ENCODE measurements at places on chromosomes 3 and 15. TPM values are rescaled to one million over a fixed set of nuclear protein-coding genes. Genes with fewer than 3 reads are reported as not detected.
A peak's percentile ranks its signal among the peaks of the same experiment; 100 is the strongest.

GRCh38 chr15:68693071-68693470, 114.3 kb downstream of the CORO2B start:
- no peaks in the 10 kb centered on the region for H3K4me1 ChIP-seq
- DNase-seq: no peak
- H3K27me3 ChIP-seq: no peaks in the 10 kb centered on the region
- no peak overlapping the region for H3K27ac ChIP-seq
- H3K4me3 ChIP-seq: no peak overlapping the region

GRCh38 chr3:131079086-131079485, 52.4 kb downstream of the NEK11 start:
- H3K27me3 ChIP-seq: no peaks in the 10 kb centered on the region
- no peaks in the 10 kb centered on the region for H3K4me1 ChIP-seq
- H3K4me3 ChIP-seq: no peak overlapping the region
- DNase-seq: no peak
- no peak overlapping the region for H3K27ac ChIP-seq

GRCh38 chr15:83588441-83588840, 65.5 kb upstream of the ADAMTSL3 start:
- H3K4me3 ChIP-seq: no peak overlapping the region
- DNase-seq: no peak
- H3K27me3 ChIP-seq: no peaks in the 10 kb centered on the region
- H3K36me3 ChIP-seq: no peaks in the 10 kb centered on the region
- peaks cover 4% of the 10 kb centered on the region for H3K4me1 ChIP-seq

CYP8B1 gene
- 0.43 TPM for total RNA-seq

DNA sequence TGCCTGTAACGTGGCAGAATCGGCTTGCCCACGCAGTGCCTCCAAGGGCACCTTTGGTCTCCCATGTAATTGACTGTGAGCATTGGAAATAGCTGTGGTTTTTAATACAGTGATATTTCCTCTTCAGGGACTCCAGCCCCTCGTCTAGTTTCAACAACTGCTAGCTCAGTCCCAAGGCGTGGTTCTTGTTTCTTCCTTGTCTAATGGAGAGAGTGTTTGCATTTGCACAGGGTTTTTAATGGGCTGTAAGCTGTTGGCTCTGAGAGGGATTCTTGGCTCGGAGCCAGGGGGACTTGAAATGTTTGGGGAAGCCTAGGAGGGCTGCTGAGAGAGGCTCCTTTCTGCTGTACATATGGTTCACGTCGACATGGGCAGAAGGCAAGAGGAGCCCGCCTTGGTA, 86.2 kb downstream of the THSD4 start:
- H3K36me3 ChIP-seq: no peaks in the 10 kb centered on the region
- no peak overlapping the region for H3K4me3 ChIP-seq
- DNase-seq: no peak
- H3K27ac ChIP-seq: no peak overlapping the region

DNA sequence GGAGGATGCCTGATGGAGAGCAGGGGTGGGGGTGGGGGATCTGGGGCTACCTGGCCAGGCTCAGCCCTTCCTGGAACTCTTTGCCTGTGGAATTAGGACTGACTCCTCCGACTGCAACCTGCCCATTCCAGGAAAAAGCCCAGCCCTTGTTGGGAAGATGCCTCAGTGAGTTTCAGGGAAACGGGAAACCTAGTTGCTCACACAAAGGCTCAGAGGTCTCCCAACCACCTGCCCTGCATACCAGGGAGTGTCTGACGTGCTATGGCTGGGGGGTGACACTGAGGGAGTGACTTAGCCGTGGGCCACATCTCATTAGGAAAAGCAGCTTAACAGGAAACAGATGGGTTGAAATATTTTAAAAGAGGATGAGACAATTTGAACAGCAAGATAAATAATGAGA, 27.9 kb downstream of the CYP8B1 start:
- H3K36me3 ChIP-seq: no peaks in the 10 kb centered on the region
- H3K4me3 ChIP-seq: no peak overlapping the region
- peak overlapping the region; percentile 74 for H3K27ac ChIP-seq
- no peak for DNase-seq

- H3K36me3 ChIP-seq: no peaks in the 10 kb centered on the region
- H3K27ac ChIP-seq: no peak overlapping the region
- no peaks in the 10 kb centered on the region for H3K27me3 ChIP-seq
- no peak for DNase-seq
- no peak overlapping the region for H3K4me3 ChIP-seq
These were observed 120.9 kb downstream of the ADAMTS9 start for GRCh38 chr3:64566859-64567258.

TMEM108 gene
- total RNA-seq: not detected

CSPG4 gene
- total RNA-seq: 258 TPM

INSYN1 gene
- total RNA-seq: 13.0 TPM

GRCh38 chr3:122085673-122086072, 30.5 kb downstream of the CD86 start:
- H3K36me3 ChIP-seq: no peaks in the 10 kb centered on the region
- H3K27ac ChIP-seq: no peak overlapping the region
- no peak for DNase-seq
- no peak overlapping the region for H3K4me3 ChIP-seq
- H3K27me3 ChIP-seq: no peaks in the 10 kb centered on the region

DNA sequence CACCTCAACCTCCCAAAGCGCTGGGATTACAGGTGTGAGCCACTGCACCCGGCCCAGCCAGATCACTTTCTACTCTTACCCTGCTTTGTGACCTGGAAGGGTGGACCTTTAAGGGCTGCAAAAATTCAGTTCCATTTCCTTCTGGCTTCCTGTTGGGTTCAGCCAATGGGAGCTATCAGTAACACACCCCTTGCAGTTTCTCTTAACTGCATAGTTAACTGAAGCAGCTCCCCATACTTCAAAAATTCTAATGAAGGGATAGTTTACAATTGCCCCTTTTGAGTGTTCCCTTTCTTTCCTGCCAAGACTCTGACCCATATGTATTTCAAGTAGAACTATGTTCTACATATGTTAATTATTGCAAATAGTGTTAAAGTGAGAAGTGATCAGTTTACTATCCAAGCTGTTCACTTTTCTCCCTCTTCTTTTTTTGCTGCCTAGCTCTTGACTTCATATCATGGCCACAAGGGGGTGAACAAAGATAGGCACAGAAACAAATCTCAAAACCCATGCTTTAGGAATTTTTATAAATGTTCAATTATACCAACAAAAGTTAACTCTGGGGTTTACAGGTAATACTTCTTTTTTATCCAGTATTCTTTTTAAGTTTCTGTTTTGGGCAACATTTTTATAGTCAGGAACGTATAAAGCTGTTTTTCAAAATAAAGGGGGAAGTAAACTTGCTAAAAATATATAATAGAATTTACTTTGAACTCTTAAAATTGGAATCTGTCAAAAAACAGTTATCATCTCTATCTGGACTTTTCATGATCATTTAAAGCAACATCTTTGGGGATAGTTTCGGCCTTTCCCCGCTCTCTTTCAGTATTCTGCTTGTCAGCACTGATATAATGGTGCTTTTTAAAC, 8.1 kb downstream of the PGBD4 start:
- H3K4me3 ChIP-seq: no peak overlapping the region
- no peaks in the 10 kb centered on the region for H3K36me3 ChIP-seq
- DNase-seq: no peak
- H3K27ac ChIP-seq: no peak overlapping the region

GRCh38 chr3:195268576-195269309, 2.2 kb downstream of the XXYLT1 start:
- no peak overlapping the region for H3K4me3 ChIP-seq
- H3K27ac ChIP-seq: no peak overlapping the region
- DNase-seq: no peak
- no peaks in the 10 kb centered on the region for H3K27me3 ChIP-seq

DNA sequence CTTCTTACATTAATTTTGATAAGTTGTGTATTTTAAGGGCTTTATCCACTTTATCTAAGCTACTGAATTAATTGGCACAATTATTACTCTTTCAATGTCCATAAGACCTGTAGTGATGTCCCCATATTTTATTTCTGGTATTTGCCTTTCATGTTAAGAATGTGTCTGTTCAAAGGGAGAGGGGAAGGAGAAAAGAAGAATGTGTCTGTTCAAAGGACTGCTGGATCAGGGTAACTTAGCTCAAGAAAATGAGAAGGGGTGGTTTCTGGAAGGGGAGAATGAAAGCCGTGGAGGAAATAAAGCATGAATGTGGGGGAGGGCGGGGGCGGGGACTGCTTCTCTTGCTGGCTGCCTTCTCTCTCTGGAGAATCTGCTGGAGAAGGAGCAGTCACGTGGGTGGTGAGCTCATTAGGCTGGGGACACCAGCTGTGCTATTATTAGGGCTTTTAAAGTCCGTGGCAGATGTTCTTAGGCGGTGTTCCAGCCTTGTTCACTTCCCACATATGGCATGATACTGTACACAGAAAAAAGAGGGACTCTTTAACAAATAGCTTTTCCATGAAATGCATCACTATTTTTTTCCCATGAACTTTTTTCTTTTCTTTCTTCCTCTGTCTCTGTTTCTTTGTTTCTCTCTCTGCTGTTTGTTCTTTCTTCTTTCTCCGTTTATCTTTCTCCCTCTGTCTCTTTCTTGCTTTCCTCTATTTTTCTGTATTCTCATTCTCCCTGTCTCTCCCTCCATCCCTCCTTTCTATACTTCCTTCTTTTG, 63.7 kb upstream of the ULK4 start:
- no peaks in the 10 kb centered on the region for H3K36me3 ChIP-seq
- H3K27ac ChIP-seq: peak overlapping the region; percentile 71
- H3K27me3 ChIP-seq: no peaks in the 10 kb centered on the region
- H3K4me1 ChIP-seq: peaks cover 34% of the 10 kb centered on the region
- DNase-seq: peak; percentile 86
- H3K4me3 ChIP-seq: peak overlapping the region; percentile 13

CRTC3 gene
- total RNA-seq: 35.5 TPM

- H3K36me3 ChIP-seq: no peaks in the 10 kb centered on the region
- no peak overlapping the region for H3K27ac ChIP-seq
- H3K27me3 ChIP-seq: no peaks in the 10 kb centered on the region
- H3K4me3 ChIP-seq: no peak overlapping the region
- H3K4me1 ChIP-seq: no peaks in the 10 kb centered on the region
- no peak for DNase-seq
These were observed 346.6 kb upstream of the MEIS2 start for GRCh38 chr15:37446921-37447320.

GRCh38 chr3:12886736-12887135, 45.4 kb upstream of the RPL32 start:
- no peaks in the 10 kb centered on the region for H3K36me3 ChIP-seq
- H3K27me3 ChIP-seq: no peaks in the 10 kb centered on the region
- peaks cover 10% of the 10 kb centered on the region for H3K4me1 ChIP-seq
- H3K27ac ChIP-seq: no peak overlapping the region
